ENCODE measurements at places on chromosomes 6 and 20.

- DNase-seq, result no peak
Measured at GRCh38 chr6:26367114-26367513, 2.1 kb downstream of the BTN3A2 start.

GRCh38 chr20:38633577-38634093 is 32.0 kb downstream of the ARHGAP40 start:
- peak; percentile 70 for DNase-seq

DNA sequence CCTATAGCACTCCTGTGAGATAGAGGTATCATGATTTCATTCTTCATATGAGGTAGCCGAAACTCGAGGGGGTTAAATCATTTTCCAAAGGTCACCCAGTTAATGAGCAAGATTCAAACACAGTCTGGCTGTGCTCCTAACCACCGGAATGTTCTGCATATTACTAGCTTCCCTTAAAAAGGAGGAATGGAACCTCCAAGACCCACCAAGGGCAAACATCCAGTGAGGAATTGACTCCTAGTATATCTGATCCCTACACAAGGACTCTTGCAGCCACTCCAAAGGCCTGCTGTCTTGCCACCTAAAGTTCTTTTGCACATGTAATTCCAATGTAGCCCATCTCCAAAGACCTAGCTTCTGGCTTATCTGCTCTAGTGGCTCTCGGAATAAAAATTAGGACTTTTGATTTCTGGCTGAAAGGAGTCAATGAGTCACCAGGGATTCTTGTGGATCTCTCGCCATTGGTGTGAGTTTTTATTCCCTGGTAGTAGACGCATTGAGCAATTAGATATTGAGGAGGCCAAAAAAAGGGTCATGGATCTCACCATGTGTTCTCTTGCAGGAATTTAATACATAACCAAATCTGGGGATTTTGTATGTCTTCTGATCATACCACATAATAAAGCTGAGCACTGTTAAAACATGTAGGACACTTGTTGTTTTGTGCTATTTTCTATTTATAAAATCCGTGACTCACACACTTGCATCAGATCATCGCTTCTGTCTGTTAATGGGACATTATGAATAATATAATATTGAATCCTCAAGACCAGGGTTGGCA is 9.1 kb downstream of the BCAS1 start:
- no peak for DNase-seq

- peak; percentile 47 for DNase-seq
Measured at GRCh38 chr20:32522776-32523612, 62.1 kb downstream of the NOL4L start.

DNA sequence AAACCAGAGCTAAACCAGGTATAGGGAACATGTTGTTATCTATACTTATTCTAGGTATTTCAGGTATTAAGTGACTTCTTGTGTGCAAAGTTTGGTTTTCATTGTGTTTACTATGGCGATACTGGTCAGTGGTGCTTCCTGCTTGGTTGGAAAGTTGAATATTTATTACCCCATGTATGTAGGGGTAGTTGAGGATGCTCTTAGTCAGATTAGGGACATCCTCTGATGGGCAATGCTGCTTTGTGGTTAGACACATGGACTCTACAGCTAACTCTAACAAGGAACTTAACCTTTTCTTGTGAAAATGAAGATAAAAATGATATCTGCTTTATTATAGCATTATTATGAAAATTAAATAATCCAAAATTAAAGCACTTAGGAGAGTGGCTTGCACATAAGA is 44.1 kb upstream of the ENPP1 start:
- no peak for DNase-seq

DNA sequence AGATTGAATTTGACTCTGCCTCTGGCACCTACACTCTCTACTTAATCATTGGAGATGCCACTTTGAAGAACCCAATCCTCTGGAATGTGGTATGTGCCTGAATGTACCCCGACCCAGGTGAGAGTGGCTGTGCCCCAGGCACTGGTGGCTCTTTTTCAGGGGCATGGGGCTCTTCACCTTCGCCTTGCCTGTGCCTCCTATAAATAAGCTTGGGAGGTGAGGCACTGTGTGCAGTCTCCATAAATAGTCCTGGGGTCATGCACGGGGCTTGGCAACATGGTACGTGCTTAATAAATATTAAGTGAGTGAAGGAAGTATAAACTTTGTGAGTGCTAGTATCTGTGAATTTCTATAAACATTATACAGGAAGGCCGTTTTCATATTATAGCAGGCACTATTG is 33.0 kb downstream of the GHRH start:
- no peak for DNase-seq

DNA sequence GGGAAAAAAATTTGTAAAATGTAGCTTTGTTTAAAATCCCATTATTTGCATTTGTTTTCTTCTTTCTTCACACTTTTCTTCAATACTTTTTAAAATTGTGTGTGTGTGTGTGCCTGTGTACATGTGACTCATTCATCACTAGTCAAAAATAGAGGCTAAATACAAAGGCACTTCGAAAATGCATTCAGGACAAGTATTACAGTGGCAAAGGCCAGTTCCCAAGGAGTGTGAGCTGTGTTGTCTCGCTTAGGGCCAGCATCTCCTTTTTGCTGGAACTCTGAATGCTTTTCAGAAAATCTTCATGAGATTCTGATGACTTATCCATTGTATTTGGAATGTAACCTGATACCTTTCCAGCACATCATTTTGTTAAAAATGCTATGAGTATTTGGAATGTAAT is 288.5 kb upstream of the CNR1 start:
- DNase-seq, result no peak

DNA sequence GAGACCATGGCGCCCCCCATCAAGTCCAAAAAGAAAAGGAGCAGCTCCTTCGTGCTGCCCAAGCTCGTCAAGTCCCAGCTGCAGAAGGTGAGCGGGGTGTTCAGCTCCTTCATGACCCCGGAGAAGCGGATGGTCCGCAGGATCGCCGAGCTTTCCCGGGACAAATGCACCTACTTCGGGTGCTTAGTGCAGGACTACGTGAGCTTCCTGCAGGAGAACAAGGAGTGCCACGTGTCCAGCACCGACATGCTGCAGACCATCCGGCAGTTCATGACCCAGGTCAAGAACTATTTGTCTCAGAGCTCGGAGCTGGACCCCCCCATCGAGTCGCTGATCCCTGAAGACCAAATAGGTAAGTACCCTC is 41.7 kb upstream of the NAA20 start:
- DNase-seq, result no peak

DNA sequence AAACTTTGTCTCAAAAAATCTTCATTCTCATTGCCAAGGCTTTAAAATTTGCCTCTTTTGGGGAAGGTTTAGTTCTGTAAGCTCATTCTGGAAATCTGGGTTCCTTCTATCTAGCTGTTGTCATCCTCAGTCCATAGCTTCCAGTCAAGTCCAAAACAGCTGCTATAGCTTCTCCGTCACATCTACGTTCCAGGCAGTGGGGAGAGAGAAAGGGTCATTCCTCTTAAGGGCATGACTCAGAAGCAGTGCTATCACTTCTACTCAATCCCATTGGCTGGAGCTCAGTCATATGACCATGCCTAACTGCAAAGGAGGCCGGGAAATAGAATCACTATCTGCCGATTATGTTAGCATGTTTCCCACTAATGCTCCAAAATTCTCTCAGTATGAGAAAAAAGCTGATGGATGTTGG is 141.4 kb upstream of the PTPN1 start:
- DNase-seq, result no peak

DNA sequence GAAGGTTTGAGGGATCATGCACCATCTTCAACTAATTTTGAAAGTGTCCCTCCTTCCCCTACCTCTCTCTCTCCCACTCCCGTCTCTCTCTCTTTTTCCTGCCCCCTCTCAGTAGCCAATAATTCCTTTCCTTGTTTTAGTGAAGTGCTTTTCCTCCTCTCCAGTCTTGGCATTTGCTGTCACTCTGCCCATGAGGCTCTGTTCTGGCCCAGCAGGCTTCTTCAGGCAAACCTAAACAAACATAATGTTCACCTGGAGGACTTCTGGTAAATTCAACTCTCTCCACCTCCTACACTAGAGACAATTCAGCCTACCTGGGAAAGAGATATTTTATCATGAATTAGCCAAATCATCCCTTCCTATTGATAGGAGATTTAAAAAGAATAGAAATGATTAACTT is 320.4 kb upstream of the RNF24 start:
- no peak for DNase-seq

- no peak for DNase-seq
Measured at GRCh38 chr6:13468839-13469238, 18.6 kb downstream of the GFOD1 start.

- DNase-seq, result no peak
Measured at GRCh38 chr6:25137916-25138232, 141.3 kb upstream of the CARMIL1 start.

- DNase-seq, result peak; percentile 66
Measured at GRCh38 chr20:38790200-38791053, 15.1 kb upstream of the PPP1R16B start.
